Foreskin keratinocyte (primary cell): ENCODE measurements at places on chromosomes 7 and 10.

- no peak for DNase-seq
These were observed 57.8 kb upstream of the FZD1 start for GRCh38 chr7:91206361-91206960.

DNA sequence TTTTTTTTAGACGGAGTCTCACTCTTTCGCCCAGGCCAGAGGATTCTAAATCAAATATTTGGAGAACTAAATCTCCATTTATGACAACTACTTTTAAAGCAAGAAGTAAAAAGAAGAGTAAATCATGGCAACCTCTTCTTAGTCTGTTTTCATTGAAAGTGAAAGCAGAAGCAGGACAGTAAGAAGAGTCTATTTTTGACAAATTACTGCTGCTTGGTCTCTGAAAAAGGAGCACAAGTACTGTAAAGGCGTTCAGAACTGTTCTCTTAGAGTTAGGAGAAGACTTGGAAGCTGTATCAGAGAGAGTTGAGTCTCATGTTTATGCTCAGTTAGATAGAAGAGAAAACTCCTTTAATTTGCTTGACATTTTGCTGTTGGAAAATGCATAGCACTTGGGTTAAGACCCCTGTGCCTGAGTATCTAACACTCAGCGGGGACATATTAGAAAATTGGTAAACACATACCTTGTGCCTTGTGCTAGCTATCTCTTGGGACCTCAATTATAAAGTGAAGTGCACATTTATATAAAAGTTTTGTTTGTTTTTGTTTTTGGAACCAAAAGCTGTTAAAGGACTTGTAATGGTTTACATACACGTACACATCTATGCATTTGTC lies 433.0 kb downstream of the ANKRD7 start:
- no peak for DNase-seq

- no peak for DNase-seq
These were observed 12.3 kb downstream of the KCNIP2 start for GRCh38 chr10:101831169-101831811.

DNA sequence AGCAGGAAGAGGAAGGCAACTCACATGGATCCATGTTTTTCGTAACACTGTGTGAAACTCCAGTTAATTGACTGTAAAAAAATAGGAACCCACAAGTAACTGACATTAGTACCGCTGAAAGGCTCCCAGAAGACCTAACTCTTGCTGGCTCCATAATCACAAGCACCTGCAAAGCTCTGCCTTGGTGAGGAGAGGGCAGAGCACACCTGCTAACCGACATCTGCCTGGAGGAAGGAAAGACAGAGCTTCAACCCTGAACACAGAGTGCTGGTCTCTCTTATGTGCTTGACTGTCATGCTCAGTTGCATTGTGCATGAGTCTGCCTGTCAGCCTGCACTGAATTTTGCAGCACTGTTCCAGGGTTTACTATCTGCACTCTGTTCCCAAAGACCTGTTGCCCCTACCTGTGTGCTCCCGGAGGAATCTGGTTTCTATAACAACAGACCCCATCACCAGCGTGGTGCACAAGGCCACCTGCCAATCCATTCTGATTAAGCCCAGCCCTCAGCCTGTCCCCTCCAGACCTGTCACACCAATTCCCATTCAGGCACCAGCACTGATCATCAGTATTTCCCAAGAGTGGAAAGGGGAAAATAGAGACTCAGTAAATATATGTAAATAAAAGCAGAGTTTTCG lies 63.1 kb upstream of the ANKRD1 start:
- no peak for DNase-seq

GRCh38 chr7:133186060-133186459 lies 66.8 kb upstream of the EXOC4 start:
- no peak for DNase-seq

- DNase-seq = no peak
These were observed 69.0 kb downstream of the SEPTIN7 start for GRCh38 chr7:35869810-35870209.

- DNase-seq = no peak
These were observed 80.1 kb downstream of the OSBPL3 start for GRCh38 chr7:24899905-24900304.
